Activated CD4-positive, CD25-positive, alpha-beta regulatory T cell treated with anti-CD3 and anti-CD28 coated beads, Interleukin-2, amount 50 U/mL, for 24 hours (primary cell): ENCODE measurements at places on chromosomes 6 and 20.

- ATAC-seq: no peak
These were observed 402.2 kb downstream of the GJA1 start for GRCh38 chr6:121837545-121838229.

DNA sequence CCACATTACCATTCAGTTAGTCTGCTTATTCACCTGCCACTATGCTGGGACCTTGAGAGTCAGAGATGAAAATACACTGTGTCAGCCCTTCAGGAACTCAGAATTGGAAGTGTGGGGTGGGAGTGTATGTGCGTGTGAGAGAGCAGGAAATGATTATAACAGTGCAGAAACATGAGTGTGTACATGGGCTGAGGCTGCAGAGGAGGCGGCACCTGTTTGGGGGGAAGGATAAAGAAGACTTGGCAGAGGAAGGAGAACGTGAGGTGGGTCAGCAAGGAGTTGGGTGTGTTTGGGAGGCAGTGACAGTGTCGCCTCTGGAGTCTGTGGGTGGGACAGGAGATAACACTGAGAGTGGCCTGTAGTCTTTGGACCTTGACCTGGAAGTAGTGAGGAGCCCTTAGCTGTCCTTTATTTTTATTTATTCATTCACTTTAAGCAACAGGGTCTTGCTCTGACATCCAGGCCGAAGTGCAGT is 3.1 kb downstream of the CHMP4B start:
- ATAC-seq: no peak

GRCh38 chr6:92521553-92521952 is 897.8 kb downstream of the EPHA7 start:
- no peak for ATAC-seq

- ATAC-seq: no peak
These were observed 90.1 kb downstream of the DNAH8 start for GRCh38 chr6:38805127-38805655.

- no peak for ATAC-seq
These were observed 51.3 kb upstream of the ARMC2 start for GRCh38 chr6:108796875-108797274.

- no peak for ATAC-seq
These were observed 17.5 kb upstream of the KCNK16 start for GRCh38 chr6:39339868-39340550.

DNA sequence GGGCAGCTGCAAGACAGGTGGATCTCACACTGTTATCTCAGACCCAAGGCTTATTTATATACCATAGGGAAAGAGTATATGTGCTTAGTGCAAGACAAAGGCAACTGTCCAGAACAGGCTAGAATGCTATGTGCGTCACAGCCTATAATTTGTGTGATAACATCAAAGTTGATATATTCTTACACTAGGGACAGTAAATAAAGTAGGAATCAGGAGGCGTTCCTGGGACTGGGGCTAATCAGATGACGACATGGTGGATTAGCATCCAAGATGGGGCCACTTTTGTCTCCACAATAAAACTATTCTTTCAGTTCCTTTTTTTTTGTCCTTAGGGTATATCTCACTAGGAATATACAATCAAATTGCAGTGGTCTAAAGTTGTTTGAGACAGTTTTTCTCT is 54.9 kb upstream of the IER3 start:
- ATAC-seq: no peak
